ENCODE measurements at places on chromosomes 7 and 10. TPM values are rescaled to one million over a fixed set of nuclear protein-coding genes. Genes with fewer than 3 reads are reported as not detected.

Gene RNLS
- 22.0 TPM for total RNA-seq

Gene RFC2
- 21.4 TPM for total RNA-seq

Gene NEUROG3
- total RNA-seq, result not detected

Gene ETV1
- 20.8 TPM for total RNA-seq

Gene TMEM196
- not detected for total RNA-seq

Gene C10orf105
- total RNA-seq, result not detected

Gene ZNF777
- total RNA-seq, result 12.3 TPM

Gene TMEM140
- total RNA-seq, result 0.64 TPM

Gene TACC2
- total RNA-seq, result 6.9 TPM

Gene CLDN4
- total RNA-seq, result 3.2 TPM

Gene CTNNA3
- under 0.01 TPM for total RNA-seq

Gene NUTM2D
- total RNA-seq, result 0.56 TPM

Gene SFTPA2
- not detected for total RNA-seq

Gene PCLO
- 0.96 TPM for total RNA-seq

Gene CTBP2
- 74.1 TPM for total RNA-seq

Gene GJD4
- not detected for total RNA-seq

Gene HTR5A
- total RNA-seq, result not detected

Gene PGAM2
- not detected for total RNA-seq

Gene NUDT13
- 1.4 TPM for total RNA-seq

Gene GPC2
- total RNA-seq, result 3.1 TPM

Gene SFTPA1
- total RNA-seq, result not detected

Gene PNLIPRP2
- total RNA-seq, result not detected

Gene ZNF33B
- total RNA-seq, result 1.7 TPM

Gene C7orf57
- total RNA-seq, result not detected

Gene EPO
- total RNA-seq, result 0.48 TPM
